Nasal cavity respiratory epithelium epithelial cell of viscerocranial mucosa (primary cell): ENCODE measurements at places on chromosomes 16 and 17. TPM values are rescaled to one million over a fixed set of nuclear protein-coding genes. Genes with fewer than 3 reads are reported as not detected.

Gene SCN4A
- total RNA-seq, result 0.07 and 0.68 TPM in 2 replicates

Gene LGALS9
- 0.34 and 1.5 TPM in 2 replicates for total RNA-seq

Gene TBC1D3C
- total RNA-seq, result 1.6 TPM in 1 of 2 replicates, not detected in the other

Gene NAGS
- total RNA-seq, result 11.8 and 19.5 TPM in 2 replicates

Gene LRRC46
- 0.07 TPM in 1 of 2 replicates, not detected in the other for total RNA-seq

Gene SLC47A2
- 0.34 and 1.2 TPM in 2 replicates for total RNA-seq

Gene GGNBP2
- 80.0 and 96.0 TPM in 2 replicates for total RNA-seq

Gene DPEP3
- total RNA-seq, result not detected in 2 replicates

Gene NPW
- under 0.01 TPM in 1 of 2 replicates, not detected in the other for total RNA-seq

Gene ALDH3A1
- total RNA-seq, result 6.2 and 18.3 TPM in 2 replicates

Gene SPNS2
- 3.2 and 14.7 TPM in 2 replicates for total RNA-seq

Gene MAP2K3
- total RNA-seq, result 6.5 and 21.6 TPM in 2 replicates

Gene SNX20
- total RNA-seq, result not detected in 2 replicates

Gene CACNG3
- not detected in 2 replicates for total RNA-seq

Gene SLFN12L
- under 0.01 and 0.14 TPM in 2 replicates for total RNA-seq

Gene CORO6
- 1.0 and 2.8 TPM in 2 replicates for total RNA-seq

Gene PYDC1
- total RNA-seq, result not detected in 2 replicates
